Pancreas (tissue), 10 donors: ENCODE measurements at places on chromosomes 4 and X. TPM values are rescaled to one million over a fixed set of nuclear protein-coding genes. Genes with fewer than 3 reads are reported as not detected.

- DNase-seq, result no peak
These were observed 50.1 kb downstream of the FAM193A start for GRCh38 chr4:2586502-2586901.

GRCh38 chr4:57494821-57495220, 384.6 kb upstream of the IGFBP7 start:
- no peak for DNase-seq

- no peak for DNase-seq
These were observed 587.1 kb upstream of the CPEB2 start for GRCh38 chr4:14415146-14415545.

DNA sequence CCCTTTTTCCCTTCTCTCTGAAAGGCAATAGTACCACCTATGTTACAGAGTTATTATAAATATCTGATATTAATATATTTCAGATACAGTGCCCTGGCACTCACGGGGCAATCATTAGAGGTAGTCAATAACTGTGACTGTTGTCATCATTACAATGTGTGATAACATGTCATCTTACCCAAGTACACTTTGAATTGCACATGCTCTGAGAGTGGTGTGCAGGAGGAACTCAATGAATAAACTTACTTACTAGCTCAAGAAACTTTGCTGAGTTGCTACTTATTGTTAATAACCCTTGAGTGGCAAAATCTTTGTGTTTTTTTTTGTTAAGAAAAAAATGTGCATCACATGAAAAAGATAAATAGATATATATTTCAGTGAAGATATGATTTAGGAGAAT, 275.1 kb upstream of the RASGEF1B start:
- no peak for DNase-seq

DNA sequence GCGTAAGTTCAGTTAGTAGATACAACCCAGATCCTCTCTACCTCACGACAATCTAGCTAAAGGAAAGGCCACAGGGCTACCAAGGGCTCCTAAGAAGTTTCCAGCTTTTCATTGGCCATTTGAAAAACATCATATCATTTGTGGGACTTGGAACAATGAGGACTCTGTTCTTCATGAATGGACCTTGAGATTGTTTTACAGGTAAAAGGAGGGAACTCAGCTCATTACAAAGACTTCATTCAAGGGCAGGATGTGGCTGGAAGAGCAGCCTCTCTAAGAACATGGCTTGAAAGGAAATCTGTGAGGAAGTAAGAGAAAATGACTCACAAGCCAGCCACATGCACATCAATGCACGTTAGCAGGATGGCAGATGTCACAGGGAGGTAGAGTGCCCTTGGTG, 105.9 kb upstream of the SLC7A11 start:
- no peak for DNase-seq

DNA sequence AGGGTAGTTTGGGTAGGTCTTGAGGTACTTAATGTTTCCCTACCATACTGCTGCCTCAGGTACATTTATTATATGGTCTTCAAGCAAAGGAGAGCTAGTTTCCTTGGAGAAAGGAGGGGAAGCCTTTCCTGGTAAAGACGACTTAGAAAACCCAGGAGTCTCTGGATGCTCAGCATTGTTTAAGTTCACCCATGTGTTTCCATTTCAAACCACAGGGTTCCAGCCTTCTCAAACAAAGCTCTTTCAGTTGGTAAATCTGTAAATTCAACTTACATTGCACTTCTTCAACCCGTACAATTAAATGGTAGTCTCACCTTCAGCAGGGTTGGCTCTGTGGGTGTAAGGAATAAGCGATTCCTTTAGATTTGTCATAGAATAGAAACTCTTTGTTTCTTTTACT, 111.9 kb upstream of the UNC5C start:
- DNase-seq, result no peak

DNA sequence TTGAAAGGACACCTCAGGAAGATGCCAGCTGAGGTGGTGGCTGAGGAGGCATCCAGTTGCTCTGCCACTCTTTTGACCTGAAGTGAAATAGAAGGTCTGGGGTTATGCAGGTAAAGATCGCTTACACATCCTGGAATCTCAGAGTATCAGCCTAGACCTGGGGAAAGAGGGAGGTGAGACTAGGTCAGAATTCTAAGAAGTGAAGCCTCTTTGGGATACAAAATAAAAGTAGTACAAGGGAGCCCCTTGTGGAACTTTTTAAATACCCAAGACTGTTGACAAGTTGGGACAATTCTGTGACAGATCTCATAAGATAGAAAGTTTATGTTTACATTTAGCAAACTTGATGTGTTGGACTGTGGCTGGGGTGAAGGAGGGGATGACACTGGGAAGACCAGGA, 263.1 kb downstream of the SPRY1 start:
- DNase-seq, result no peak

DNA sequence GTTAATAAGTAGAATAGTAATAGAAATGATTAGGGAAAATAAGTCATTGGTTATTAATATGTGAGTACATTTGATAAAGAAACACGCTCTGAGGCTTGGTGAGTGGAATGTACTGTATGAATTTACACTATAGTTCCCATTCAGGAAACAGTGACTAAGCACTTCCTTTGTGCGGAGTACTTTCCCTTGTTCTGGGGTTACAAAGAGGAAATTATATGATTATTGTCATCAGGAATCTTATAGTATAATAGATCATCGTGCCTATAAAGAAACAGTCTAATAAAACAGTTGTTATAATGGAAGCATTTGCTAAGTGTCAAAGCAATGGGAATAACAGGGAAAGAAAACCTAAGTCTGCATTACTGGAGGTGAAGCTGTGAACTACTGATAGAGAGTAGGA, 138.0 kb downstream of the RPA4 start:
- DNase-seq, result no peak

GRCh38 chr4:2433609-2434350, 15.0 kb downstream of the CFAP99 start:
- no peak for DNase-seq

DNA sequence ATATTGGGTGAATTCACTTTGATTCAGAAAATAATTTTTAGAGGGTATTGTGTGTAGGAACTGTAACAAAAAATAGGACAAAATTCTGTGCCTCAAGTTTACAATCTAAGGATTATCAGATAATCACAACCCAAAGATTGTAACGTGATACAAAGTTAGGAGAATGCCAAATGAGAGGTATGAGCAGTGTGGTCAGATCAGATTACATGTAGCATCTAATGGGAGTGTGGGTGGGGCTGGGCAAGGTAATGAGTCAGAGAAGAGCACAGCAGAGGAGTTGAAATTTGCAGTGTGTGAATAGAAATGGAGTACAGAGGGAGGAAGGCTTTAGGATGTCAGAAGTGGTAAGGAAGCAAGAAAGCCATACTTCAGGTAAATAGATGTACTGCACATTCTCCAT, 103.4 kb upstream of the TEX13A start:
- no peak for DNase-seq

The GAGE1 gene
- polyA plus RNA-seq, result not detected

The ALG13 gene
- polyA plus RNA-seq, result 31.0 TPM

The ZXDA gene
- 1.3 TPM for polyA plus RNA-seq
